ENCODE measurements at places on chromosomes 3 and 15.

- DNase-seq, result no peak
Measured at GRCh38 chr3:191257286-191257685, 58.2 kb downstream of the OSTN start.

GRCh38 chr3:178672275-178672674 lies 136.0 kb downstream of the KCNMB2 start:
- no peak for DNase-seq

- DNase-seq, result no peak
Measured at GRCh38 chr15:81749716-81750375, 296.0 kb downstream of the MEX3B start.

- DNase-seq, result no peak
Measured at GRCh38 chr3:60708191-60708975, 542.9 kb downstream of the FHIT start.

GRCh38 chr3:15267502-15267901 lies 61.5 kb downstream of the CAPN7 start:
- no peak for DNase-seq

DNA sequence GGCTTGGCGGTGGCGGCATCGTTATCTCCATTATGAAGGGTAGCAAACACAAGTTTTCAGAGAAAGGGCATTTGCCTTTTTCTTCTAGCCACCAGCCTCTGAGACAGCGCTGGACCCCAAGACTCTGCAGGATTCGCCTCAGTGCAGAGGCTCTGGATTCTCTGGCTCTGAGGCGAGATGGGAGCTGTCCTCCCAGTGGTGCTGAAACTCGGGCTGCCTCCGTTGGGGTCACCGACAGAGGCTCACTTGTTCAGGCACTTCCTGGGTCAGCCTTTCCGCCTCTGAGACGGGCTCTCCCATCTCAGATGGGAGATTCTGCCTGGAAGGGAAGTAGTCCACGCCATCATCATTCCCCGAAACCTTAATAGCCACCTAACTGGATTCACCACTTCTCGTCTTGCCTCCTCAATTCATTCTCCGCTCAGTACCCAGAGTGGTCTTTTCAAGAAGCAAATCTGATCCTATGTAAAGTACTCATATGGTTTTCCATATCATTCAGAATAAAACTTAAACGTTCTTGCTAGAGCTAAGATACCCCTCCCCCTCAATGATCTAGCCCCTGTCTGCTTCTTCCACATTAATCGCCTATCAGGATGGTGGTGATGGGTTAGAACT lies 76.9 kb downstream of the RHCG start:
- no peak for DNase-seq

- DNase-seq, result no peak
Measured at GRCh38 chr15:82113106-82113715, 67.4 kb upstream of the MEX3B start.

DNA sequence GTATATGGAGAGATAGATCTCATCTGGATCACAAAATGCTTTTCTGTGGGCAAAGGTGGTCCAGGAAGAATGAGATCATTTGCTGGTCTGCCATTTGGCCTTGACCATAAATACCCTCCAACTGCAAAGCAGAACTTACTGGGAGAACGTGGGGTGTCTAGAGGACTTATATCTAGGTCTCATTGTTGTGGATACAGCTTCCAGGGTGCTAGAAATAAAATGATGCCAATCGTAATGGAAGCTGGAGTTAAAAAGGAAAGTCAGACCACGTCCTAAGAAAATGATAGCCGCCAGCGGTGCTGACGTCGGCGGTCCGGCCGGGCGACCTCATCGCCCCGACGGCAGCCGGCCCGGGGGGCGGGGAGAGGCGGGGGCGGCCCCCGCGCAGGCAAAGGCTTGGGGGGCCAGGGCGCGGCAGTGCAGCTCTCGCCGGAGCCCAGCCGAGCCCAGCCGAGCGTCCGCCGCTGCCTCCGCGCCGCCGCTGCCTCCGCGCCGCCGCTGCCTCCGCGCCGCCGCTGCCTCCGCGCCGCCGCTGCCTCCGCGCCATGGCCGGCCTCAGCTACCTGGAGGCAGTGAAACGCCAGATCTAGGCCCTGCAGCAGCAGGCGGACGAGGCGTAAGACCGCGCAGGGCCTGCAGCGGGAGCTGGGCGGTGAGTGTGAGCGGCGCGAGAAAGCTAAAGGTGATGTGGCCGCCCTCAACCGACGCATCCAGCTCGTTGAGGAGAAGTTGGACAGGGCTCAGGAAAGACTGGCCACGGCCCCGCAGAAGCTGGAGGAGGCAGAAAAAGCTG lies 89.5 kb downstream of the EOMES start:
- DNase-seq, result peak; percentile 52

DNA sequence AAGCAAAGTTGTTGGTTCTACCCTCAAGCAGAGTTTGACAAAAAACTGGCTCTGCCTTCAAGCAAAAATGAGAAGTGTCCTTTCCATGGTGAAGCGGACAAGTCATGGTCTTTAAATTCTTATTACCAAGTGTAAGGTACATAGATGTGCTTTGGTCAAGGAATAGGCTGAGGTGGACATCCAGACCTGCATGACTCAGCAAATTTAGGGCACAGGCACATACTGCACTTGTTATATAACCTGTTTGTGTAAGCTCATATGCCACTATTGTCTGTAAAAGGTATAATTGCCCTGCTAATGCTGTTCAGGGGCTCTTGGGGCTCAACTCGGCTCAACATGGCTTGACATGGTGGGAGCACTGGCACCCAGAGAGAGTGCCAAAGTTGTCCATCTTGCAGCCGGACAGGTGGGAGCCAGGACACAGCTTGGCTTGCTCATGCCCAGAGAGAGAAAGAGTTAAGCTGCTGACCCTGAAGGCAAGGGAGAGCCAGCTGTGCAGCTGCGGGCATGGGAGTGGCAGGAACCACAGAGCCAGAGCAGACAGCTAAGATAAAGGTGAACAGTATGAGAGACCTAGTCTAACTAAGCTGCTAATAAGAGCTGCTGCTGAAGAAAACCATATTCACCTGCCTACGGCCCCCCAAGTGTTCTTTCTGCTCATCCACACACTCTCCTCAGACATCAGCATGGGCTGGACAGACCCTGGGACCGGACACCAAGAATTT lies 17.7 kb downstream of the MCCC1 start:
- no peak for DNase-seq

- DNase-seq, result no peak
Measured at GRCh38 chr3:22380253-22380652, 629.2 kb upstream of the ZNF385D start.

DNA sequence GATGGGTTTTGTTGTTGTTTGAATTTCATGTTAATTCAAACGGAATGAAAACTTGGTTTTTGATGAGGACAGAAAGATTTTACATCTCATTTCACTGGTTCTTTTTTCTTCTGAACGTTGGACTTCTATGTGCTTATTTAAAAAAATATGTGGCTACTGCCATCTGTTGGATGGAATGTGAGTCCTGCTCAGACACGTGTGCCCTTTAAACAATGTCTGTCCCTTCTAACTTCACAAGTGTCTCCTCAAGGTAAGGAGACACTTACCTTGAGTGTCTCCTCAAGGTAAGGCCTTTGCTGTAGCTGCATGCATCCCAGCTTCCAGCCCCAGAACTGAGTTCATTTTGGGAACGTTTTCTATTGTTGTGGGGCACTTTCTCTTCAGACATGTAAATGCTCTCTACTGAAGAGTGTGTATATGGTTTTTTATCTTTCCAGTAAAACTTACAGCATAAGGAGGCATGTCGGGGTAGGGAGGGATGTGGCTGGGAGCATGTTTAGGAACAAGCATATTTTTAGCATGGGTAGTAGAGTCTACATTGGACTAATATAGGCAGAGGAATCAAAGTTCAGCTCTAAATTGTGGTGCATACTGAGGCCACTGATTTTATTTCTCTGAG lies 63.1 kb upstream of the UBE3A start:
- DNase-seq, result no peak

GRCh38 chr3:40137591-40138295 lies 171.8 kb upstream of the EIF1B start:
- no peak for DNase-seq

DNA sequence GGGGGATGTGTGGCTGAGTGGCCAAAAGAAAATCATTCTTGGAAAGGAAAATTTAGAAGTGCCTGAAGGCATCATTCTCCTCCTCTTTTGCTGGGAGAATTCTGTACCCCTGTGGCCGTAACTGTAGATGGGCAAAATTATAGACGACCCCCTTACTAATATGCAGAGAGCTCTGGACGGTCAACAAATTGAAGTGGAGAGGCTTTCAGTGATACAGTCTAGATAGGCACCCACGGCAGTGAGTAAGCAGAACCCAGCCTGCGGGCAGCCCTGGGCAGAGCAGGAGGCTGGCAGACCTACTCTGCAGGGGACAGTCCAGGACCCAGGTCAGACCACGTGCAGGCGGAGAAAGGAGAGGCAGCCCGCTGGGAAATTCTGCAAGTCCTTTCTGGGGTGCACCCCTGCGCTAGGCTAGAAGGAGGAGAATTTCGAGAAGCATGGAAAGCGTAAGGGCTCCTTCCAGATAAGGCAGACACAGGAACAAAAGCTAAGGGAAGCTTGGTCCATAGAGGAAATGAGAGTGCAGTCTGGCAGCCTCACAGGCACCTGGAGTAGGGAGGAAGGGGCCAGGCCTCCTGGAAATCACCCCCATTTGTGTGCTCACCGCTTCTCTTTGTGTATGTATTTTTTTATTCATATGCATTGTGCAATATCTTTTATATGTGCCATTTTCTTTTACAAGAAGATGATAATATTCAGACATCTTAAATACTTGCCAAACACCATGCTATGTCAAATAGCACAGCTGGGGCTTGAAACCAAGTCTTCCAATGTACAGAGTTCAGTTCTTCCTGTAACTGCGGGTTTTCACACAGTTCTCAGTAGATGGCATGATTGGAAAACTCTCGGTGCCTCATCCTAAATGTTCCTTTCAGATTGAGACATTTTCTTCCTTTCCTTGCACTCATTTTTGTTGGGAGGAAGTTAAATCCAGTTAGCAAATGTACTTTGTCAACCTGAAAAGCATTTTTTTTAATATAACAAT lies 40.2 kb downstream of the LRRK1 start:
- DNase-seq, result no peak

DNA sequence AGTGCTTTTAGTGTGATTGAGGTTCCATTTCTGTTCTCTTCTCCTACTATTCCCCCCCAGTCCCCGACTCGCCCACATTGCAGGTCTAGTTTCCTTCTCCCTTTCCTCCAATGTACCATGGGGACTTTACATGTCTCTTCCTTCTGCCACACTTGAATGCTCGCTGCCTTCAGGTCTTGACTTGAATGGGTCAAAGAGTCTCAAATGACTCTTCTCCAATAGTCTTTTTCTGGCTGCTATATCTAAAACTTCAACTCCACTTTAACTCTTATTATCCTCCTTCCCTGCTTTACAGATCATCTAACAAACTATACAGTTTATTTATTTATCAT lies 213.9 kb upstream of the SLC2A2 start:
- DNase-seq, result no peak

GRCh38 chr3:177574222-177574856 lies 377.1 kb upstream of the TBL1XR1 start:
- DNase-seq, result no peak

DNA sequence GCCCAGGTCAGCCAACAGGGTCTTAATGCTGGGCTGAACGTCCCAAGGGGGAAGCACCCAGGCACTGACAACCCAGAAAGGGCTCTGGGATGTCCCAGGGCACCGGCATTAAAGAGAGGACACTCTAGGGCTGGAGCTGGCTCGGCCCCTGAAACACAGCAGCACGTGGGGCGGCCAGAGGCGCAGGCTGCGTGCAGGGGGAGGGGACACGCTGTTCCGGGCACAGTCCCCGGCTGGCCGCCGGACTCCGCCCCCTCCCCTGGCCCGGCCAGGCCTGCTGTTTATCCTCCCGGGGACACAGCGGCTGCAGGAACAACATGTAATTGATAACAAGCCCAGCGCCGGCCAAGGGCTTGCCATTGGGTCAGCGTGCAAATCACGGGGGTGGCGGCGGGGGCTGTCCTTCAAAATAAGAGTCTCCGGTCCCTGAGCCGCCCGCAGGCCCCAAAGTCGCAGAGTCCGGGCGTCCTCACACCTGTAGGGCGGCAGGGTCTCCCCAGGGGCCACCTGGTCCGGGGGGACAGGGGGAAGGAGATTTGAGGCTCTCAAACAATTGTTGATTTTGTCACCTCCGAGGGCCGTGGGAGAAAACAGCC lies 1.3 kb downstream of the KLF15 start:
- no peak for DNase-seq

DNA sequence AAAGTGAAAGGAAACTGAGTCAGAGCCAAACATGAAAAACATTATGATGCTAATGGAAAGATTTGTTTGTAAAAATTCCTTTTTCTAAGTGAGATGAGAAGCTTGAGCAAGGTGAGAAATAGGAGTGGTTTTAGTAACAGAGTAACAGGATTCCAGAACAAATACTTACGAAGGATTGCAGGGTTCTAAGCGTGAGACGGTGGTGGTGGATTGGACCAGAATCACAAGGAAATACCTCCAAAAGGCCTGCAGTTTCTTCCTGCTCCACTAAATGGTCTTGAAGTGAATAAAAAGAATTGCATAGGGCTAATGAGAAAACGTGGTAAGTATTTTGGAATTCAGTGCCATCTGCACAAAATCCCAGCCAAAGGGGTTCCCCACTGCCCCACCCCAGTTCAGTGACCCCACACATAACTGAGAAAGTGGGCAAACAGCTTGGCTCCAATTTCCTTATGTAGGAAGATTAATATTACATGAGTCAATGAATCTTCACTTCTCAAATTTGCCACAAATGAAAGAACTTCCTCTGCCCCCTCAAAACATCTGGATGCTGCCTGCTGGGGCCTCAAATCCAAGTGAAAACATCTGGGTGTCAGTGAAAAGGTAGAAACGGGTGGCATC lies 283.8 kb upstream of the NR2F2 start:
- no peak for DNase-seq

DNA sequence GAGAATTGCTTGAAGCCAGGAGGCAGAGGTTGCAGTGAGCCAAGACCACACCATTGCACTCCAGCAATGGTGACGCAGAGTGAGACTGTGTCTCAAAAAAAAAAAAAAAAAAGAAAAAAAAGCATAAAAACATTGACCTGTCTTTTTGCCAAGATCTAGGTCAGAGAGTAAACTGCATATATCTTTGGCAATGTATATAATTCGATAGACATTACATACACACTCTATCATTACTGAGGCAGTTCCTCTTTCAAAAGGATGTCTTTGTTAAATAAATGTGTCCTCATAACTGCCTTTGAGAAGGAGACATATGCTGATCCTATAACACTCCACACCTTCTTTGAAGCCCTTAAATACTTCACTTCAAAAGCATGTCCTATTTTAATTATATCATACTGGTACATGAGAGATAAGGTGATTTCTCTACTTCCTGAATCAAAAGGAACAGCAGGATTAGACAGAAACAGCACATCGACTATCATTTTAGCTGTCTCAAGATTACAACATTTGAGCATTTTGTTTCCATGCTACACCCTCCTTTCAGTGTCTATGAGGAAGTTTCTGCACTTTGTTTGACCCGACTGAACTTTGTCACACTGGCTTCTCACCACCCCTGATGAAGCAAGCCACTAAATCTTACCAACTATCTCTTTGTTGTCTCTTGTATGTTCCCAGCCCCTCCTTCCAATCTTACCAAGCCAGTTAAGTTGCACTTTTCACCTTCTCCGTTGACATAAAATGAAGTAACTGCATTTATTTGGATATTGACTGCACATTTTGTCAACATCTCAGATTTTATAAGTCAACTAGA lies 335.8 kb downstream of the MECOM start:
- DNase-seq, result no peak

Data from GM19239 (cell line).